Stomach (tissue), 19 donors: ENCODE measurements at places on chromosomes 2 and 18. TPM values are rescaled to one million over a fixed set of nuclear protein-coding genes. Genes with fewer than 3 reads are reported as not detected.

The EMX1 gene
- polyA plus RNA-seq: not detected

GRCh38 chr2:230614913-230615332, 97.7 kb upstream of the CAB39 start:
- peak; percentile 14 for DNase-seq

The POTEI gene
- polyA plus RNA-seq: 0.06 TPM

GRCh38 chr2:25651782-25652455, 21.5 kb downstream of the DTNB start:
- DNase-seq: no peak

The CFAP65 gene
- not detected for polyA plus RNA-seq

GRCh38 chr18:10923141-10923540, 226.2 kb downstream of the PIEZO2 start:
- DNase-seq: no peak

DNA sequence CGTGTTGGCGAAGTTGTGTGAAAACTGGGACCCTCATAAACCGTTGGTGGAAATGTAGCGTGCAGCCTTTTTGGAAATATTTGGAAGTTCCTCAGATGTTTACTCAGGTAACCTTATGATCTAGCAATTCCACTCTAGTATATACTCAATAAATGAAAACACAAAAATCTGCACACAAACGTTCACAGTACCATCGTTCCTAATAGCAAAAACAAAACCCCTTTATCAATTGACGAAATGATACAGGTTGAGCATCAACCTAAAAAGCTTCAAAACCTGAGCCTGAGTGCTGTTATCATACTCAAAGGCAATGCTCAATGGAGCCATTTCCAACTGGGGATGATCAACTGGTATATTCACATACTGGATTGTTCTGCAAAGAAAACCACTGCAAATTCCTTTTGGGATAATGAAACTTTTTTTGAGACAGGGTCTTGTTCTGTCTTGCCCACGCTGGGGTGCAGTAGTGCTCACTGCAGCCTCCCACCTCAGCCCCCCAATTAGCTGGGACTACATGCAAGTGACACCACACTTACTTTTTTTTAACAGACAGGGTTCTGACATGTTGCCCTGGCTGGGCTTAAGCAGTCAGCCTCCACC, 777 bp upstream of the C18orf32 start:
- no peak for DNase-seq

The COLEC11 gene
- polyA plus RNA-seq: 9.9 TPM

DNA sequence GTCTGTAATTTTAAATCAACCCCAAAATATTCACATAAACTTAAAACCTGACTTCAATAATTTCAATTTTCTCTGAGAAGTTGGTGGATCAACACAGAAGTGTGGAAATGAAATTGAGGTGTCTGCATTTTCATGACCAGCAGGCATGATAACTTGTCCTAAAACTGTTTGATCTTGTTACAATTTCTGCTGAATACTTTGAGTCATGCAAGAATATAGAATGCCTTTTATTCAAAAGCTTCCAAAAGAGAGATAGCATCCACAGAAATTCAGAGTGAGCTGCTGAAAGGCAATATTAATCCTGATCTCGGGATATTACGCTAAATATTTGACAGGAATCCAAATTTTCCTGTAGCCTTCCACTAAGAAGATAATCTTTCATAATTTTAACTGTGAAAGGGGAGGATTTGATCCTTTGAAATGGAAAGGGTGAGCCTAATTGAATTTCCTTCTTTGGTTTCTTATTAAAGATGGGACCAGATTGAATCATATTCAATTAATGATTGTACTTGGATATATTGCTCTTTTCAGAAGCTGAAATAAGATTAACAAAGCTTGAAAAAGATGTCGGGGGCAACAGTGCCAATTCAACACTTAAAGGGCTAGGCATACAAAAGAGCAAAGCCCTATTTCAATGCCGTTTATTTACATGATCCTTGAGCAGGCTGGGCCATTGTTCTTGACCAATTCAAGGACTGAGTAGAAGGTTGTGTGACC, 129.3 kb downstream of the NCKAP5 start:
- DNase-seq: no peak

The GKN1 gene
- polyA plus RNA-seq: 123 TPM
